ENCODE measurements at places on chromosomes 12 and 14.

GRCh38 chr14:104650057-104650980 lies 39.1 kb upstream of the INF2 start:
- DNase-seq = peak; percentile 37

GRCh38 chr12:119181944-119182343 lies 3.2 kb downstream of the HSPB8 start:
- DNase-seq = no peak

GRCh38 chr12:15234508-15234907 lies 13.3 kb upstream of the RERG start:
- DNase-seq = no peak

GRCh38 chr12:4859478-4860210 lies 50.1 kb upstream of the KCNA1 start:
- DNase-seq = no peak

GRCh38 chr12:51871126-51871525 lies 16.8 kb upstream of the ANKRD33 start:
- no peak for DNase-seq

GRCh38 chr12:64461634-64462414 lies 9.9 kb downstream of the TBK1 start:
- no peak for DNase-seq

DNA sequence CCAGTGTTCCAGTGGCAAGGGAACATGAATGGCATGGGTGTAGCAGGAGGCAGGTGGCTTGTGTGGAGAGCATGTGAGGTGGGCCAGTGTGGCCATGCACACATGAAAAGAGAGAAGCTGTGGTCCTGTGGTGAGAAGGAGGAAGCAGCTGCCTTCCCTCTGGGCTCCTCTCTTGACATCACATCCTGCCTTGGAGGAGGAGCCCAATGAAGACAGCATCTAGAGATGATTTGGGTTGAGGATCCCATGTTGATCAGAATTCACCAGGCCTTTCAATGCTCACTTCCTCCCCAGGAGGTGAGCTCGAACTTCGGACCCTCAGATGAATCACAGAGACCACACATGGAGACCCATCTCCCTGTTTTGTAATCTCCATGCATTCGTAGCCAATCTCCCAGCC lies 82.6 kb downstream of the LRRC74A start:
- DNase-seq = no peak

- DNase-seq = peak; percentile 54
These were observed 405.7 kb downstream of the ZFP36L1 start for GRCh38 chr14:68386950-68387779.

DNA sequence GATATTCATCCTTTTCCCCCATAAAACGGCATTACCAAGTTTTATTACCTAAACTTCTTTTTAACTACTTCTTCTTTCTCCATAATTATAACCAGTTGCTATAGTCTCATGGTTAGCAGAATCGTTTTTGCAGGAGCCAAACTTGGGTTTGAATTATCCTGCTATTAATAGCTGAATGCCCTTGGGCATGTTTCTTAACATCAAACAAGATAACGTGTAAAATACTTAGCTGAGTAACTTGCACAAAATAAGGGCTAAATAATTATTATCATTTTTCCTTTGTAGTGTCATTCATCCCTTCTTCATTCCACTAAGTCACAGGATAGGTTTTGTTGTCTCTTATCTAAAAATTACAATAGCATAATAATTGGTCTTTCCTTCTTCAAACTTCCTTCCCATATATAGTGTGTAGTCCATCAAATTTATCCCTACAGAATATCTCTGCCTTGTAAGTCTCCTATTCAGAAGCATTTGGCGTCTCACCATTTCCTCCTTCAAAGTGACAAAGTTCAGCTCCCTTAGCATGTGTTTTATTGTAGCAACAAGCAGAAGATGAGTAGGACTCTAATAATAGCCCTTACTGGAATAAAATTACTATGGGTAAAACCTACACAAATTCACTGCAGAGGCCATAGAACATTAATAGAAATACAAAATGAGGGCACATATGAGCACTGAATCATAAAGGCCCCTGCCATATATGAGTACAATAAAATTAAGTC lies 63.8 kb downstream of the FAR2 start:
- DNase-seq = no peak

- no peak for DNase-seq
These were observed 404.2 kb downstream of the GLT1D1 start for GRCh38 chr12:129257524-129257923.

DNA sequence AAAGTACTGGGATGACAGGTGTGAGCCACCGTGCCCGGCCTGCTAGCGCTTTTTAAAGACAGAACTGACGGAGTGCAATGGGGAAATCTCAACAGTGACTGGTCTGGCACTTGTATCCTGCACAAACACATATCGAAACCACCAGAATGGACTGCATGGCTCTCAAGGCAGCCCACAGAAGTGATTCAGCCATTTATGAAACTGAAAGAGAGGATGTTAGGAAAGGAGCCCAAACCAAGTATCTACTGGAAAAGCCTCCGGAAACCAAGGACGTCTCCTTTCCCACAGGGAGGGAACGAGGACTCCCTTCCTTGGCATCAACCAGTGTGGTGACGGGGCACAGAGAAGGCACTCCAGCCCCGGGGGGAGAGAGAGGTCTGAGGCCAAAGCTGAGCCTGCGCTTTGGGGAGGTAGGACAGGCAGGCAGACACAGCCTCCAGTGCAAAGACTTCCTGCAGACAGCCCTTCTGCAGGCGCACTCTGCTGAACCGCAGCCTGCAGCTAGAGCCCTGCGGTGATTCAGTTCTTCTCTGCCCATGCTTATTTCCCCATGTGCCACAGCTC lies 16.5 kb downstream of the SLC15A4 start:
- DNase-seq = no peak

GRCh38 chr14:53355581-53356112 lies 202.5 kb upstream of the DDHD1 start:
- no peak for DNase-seq

DNA sequence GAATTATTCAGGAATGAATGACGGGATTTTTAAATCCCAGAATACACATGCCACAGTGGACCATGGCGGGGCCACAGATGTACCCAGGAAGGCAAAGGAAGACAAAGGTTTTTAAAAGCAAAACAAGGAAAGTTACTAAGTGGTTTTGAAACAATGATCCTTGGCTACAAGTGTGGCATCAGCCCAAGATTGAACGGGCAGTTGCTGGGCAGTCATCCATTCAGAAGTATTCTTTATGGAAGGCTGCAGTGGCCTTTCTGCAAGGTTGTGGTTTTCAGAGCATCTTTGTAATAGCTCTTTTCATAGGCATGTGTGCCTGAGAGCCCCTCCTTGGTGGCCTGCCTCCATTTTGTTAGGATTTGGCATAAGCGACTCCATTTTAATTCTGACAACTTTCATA lies 13.4 kb upstream of the IFI27 start:
- no peak for DNase-seq

GRCh38 chr14:61934385-61934784 lies 172.2 kb downstream of the SNAPC1 start:
- no peak for DNase-seq

Measured in SK-N-DZ (cell line).